ENCODE measurements at places on chromosomes 1 and 21.

DNA sequence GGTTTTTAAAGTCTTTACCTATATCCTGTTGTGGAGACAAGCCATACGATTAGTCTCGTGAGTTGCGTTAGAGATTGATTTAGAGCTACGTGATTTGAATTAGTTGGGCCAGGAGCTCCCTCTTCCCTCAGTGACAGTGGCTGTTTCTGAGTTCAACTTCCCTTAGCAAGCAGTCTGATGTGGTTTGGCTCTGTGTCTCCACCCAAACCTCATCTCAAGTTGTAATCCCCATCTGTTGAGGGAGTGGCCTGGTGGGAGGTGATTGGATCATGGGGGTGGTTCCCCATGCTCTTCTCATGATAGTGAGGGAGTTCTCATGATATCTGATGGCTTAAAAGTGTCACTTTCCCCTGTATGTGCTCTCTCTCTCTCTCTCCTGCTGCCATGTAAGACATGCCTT lies 192.9 kb upstream of the PTGFR start:
- DNase-seq, result no peak

- DNase-seq, result no peak
Observed at GRCh38 chr1:213295860-213296259, 244.8 kb downstream of the RPS6KC1 start.

- DNase-seq, result peak; percentile 27
Observed at GRCh38 chr21:41168391-41169257, 664 bp downstream of the BACE2 start.

DNA sequence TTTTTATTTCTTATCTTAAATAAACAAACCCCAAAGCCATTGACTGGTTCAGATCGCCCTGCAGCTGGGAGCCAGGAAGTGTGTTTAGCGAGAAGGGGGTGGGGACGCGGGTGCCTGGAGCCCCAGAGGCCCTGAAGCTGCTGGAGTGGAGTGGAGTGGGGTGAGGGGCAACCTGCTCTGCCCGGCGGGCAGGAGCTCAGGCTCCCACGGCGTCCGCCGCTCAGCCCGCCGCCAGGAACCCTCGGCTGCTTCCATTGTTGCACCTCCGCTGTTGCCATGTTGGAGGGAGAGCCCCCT lies 673 bp downstream of the PIK3C2B start:
- peak; percentile 75 for DNase-seq

DNA sequence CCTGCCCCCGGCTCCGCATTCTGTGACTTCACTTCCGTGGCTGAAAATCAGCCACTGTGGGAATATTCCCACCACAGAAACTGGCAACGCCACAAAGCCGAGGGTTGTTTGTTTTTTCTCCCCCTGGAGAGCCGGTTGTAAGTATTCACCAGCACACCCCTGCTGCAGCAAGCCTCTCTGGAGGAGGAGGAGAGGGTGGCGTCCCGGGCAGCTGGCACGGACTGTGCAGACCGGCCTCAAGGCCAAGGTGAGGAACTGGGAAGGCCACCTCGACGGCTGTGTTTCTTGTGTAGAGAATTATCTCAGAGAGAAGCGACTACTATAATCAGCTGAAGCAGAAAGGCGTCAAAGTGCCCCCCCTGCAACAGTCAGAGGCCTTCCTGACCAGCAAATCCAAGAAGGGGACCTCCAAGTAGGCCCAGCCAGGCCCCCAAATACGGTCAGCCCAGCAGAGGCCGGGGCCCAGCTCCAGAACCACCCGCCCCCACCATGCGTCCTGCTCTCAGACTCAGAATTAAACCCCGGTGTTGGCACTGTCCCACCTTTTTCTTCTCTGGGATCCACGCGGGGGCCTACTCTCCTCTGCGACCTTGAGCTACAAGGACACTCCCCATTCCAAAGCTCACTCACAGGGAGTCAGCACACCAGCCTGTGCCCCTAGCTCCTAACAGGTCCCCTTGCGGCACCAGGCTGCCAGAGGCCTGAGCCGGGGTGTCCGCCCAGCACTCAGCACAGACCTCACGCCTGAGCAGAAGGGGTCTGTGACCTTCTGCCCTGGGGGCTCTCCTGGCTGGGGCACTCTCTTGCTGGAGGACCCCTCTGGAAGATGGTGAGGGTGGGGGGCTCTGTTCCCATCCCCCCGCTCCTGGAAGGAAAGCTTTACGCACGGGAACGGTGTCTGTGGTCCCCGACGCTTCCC lies 1.2 kb upstream of the SMIM1 start:
- DNase-seq, result no peak

- DNase-seq, result no peak
Observed at GRCh38 chr21:29025328-29025713, 853 bp downstream of the USP16 start.

DNA sequence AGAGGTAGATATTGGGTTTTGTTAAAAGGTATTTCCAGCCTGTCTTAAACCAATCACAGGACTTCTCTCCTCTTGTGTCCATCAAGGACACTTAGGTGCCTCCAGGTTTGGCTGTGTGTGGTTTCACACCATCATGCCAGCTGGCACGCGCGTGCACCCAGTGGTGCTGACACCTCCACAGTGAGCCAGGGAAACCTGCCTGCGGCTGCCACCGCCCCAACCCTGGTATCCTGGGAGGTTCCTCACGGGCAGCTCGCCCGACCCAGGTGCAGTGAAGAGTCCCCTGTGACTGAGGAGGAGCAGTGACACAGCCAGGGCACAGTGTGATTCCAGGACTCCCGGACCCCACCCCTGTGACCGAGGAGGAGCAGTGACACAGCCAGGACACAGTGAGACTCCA lies 13.2 kb upstream of the COL6A2 start:
- DNase-seq, result no peak

- no peak for DNase-seq
Observed at GRCh38 chr1:231631717-231632116, 5.1 kb downstream of the DISC1 start.

All from MM.1S (cell line).